ENCODE measurements at places on chromosomes 13 and 19. TPM values are rescaled to one million over a fixed set of nuclear protein-coding genes. Genes with fewer than 3 reads are reported as not detected.

GRCh38 chr19:19587771-19588170, 30.7 kb downstream of the PBX4 start:
- DNase-seq, result no peak

GRCh38 chr19:33496038-33496895, 25.3 kb downstream of the PEPD start:
- no peak for DNase-seq

DNA sequence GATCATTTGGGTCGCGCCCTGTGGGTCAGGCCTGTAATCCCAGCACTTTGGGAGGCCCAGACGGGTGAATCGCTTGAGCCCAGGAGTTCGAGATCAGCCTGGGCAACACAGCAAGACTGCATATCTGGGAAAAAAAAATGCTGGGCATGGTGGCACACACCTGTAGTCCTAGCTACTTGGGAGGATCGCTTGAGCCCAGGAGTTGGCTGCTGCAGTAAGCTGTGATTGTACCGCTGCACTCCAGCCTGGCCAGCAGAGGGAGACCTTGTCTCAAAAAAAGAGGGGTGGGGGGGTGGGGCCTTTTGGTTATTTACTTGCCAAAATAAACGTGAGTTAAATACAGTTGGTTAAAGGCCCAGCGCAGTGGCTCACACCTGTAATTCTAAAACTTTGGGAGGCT, 9.8 kb upstream of the ZNF544 start:
- DNase-seq, result no peak

GRCh38 chr13:61664801-61665705, 249.4 kb upstream of the PCDH20 start:
- DNase-seq, result peak; percentile 30

- DNase-seq, result no peak
Observed at GRCh38 chr13:64640002-64640401, 2590.1 kb downstream of the PCDH9 start.

Gene HSPH1
- total RNA-seq, result 67.3 TPM
